Amniotic stem cell (primary cell): ENCODE measurements at places on chromosomes 5 and 9.

DNA sequence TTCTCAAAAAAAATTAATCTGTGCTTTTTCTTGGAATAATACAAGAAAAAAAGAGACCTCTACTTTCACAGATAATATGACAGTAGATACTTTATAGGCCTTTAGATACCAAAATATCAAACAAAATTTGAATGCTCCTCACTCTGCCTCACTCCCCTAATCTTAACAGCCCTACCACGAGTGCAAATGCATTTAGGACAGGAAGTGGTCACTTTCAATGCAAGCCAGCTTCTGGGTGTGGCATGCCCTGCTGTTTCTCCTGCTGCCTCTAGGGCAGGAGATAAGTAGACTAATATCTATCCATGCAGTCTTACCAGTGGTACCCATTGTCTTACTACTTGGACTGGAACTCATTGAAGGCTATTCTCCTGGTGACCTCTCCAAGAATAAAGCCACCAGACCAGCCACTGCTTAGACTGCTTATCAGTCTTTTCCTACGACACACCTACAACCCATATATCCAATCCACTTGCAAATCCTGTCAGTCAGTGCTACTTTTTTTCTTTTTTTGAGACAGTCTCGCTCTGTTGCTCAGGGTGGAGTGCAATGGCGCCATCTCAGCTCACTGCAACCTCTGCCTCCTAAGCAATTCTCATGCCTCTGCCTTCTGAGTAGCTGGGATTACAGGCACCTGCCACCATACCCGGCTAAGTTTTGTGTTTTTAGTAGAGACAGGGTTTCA is 23.0 kb downstream of the FRRS1L start:
- DNase-seq = no peak

- DNase-seq = no peak
Observed at GRCh38 chr9:90458485-90458884, 184.1 kb downstream of the DIRAS2 start.

DNA sequence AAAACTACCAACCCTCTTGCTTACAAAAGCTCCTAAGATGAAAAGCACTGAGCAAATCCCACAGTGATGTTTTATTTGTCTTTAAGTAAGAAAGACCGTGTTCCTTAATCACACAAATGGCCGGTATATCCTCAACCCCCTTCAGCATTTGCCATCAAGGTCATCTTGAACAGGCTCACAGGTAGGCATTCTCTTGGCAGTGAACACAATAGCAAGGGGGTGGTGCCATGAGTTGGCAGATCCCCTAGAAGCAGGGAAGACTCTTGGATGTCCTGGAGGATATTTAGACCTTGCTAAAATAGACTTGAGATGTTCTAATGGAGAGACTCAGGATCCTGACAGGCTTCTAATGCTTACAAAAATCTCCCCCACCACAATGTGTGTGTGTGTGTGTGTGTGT is 323.0 kb downstream of the SPOCK1 start:
- no peak for DNase-seq

DNA sequence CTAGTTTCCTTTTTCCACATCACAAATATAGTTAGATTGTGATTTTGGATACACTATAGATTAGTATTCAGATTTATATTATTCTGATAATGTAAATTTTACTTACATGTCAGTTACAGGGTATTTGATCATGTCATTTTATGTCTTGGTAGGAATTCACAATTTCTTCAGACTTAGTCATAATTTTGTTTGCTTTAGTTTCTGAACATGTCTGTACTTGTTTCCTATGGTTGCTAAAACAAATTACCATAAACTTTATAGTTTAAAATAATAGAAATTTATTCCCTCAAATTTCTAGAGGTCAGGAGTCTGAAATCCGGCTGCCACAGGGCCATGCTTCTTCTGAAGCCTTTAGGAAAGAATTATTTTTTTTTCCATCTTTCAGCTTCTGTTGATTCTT is 1817.2 kb upstream of the CDH9 start:
- no peak for DNase-seq
